ENCODE measurements at places on chromosomes 1 and 21.

- no peak overlapping the region for H3K27ac ChIP-seq
- H3K27me3 ChIP-seq: no peaks in the 10 kb centered on the region
- DNase-seq: no peak
- H3K4me1 ChIP-seq: no peaks in the 10 kb centered on the region
Observed at GRCh38 chr1:160251011-160251410, 11.3 kb downstream of the DCAF8 start.

GRCh38 chr1:238811211-238811879, 575.0 kb upstream of the CHRM3 start:
- H3K4me1 ChIP-seq: no peaks in the 10 kb centered on the region
- no peaks in the 10 kb centered on the region for H3K36me3 ChIP-seq
- no peak overlapping the region for H3K27ac ChIP-seq
- no peak for DNase-seq

GRCh38 chr21:26939601-26940111, 27.2 kb downstream of the ADAMTS5 start:
- H3K4me1 ChIP-seq: no peaks in the 10 kb centered on the region
- no peak overlapping the region for H3K27ac ChIP-seq
- H3K27me3 ChIP-seq: no peaks in the 10 kb centered on the region
- DNase-seq: no peak
- no peaks in the 10 kb centered on the region for H3K36me3 ChIP-seq

DNA sequence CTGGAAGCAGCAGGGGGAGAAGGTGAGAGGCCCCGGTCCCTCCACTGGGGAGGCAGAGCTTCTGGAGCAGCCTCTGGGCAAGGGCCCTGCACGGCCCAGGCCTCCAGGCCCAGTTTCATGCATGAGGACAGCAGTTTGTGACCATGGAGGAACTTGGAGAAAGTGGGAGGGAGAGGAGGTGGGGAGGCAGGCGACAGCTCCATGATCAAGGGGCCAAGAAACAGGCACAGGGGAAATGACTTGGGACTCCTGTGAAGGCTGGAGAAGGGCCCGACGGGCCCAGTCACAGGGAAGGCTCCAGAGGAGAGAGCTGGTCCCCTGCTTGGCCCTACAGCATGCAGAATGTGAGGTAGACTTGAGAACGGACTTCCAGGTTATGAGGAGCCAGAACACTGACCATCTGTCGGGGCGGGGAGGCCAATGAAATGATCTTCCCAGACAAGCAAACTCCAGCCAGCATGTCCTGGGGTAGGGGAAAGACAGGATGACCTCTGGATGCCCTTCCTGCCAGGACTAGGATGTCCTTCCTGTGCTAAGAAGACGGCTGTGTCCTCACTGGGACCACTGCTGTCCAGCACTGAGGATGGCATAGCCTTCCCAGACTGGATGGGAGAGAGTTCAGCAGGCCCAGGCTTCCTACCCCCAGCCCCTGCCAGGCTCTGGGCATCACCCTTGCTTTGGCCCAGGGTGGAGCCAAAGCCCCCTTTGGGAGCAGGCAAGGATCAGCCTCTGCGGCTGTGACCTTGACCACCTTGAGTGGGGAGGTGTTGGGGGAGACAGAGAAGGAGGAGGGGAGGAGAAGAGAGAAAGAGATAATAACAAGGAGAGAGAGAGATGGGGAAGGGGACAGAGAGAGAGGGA, 548.2 kb downstream of the PTPRU start:
- no peaks in the 10 kb centered on the region for H3K4me1 ChIP-seq
- DNase-seq: no peak
- no peak overlapping the region for H3K4me3 ChIP-seq
- no peak overlapping the region for H3K27ac ChIP-seq

DNA sequence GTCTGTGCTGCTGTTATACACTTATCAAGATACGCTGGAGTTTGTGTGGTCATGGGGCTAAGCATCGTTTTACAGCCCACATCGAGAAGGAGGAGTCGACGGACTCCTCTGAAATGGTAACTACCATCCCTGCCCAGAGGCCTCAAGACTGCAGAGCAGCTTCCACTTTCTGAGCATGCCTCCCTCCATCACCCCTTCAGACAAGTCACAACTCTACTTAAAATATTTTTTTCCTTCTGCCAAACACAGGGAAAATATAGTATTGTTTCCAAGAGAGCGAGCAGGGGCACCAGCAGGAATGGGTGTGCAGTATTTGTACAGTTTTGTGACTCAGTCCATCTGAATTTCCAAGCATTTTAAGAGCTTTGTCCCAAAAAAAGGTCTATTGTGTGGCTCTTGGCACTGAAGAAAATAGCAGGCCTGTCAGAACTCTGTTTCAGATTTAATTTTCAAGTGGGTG, 14.1 kb downstream of the EVA1C start:
- no peak for DNase-seq
- peaks cover 3% of the 10 kb centered on the region for H3K36me3 ChIP-seq
- peaks cover 8% of the 10 kb centered on the region for H3K4me1 ChIP-seq
- no peak overlapping the region for H3K4me3 ChIP-seq
- no peak overlapping the region for H3K27ac ChIP-seq

- no peak for DNase-seq
- no peak overlapping the region for H3K27ac ChIP-seq
- no peak overlapping the region for H3K4me3 ChIP-seq
- H3K27me3 ChIP-seq: no peaks in the 10 kb centered on the region
- H3K4me1 ChIP-seq: peaks cover 5% of the 10 kb centered on the region
- H3K36me3 ChIP-seq: no peaks in the 10 kb centered on the region
Observed at GRCh38 chr1:98962156-98962555, 42.5 kb downstream of the PLPPR5 start.

- peaks cover 21% of the 10 kb centered on the region for H3K4me1 ChIP-seq
- H3K27me3 ChIP-seq: peaks cover 28% of the 10 kb centered on the region
- peak within 1 kb of the TSS; percentile 81 for H3K4me3 ChIP-seq
- peak within 1 kb of the TSS; percentile 61 for H3K27ac ChIP-seq
Observed at GRCh38 chr1:32870615-32871363, at the start of gene FNDC5. Gene FNDC5, minus strand, starts transcription at chr1:32870912.

DNA sequence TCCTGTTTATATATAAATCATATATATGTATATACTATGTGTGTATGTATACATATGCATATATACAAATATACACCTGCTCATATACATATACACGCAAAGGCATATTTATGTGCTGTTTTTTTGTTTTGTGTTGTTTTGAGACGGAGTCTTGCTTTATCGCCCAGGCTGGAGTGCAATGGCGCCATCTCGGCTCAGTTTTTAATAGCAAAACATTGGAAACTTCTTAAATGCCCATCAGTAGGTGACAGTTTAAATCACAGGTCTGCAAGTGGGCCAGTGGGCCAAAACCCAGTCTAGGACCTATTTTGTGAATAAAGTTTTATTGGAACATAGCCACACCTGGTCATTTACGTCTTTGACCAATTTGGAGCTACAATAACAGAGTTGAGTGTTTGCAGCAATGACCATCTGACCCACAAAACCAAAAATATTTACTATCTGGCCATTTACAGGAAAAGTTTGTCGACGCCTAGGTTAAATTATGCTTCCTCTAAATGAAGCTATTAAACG, 132.3 kb downstream of the TOMM20 start:
- peaks cover 4% of the 10 kb centered on the region for H3K27me3 ChIP-seq
- no peak overlapping the region for H3K4me3 ChIP-seq
- peaks cover 32% of the 10 kb centered on the region for H3K4me1 ChIP-seq
- no peak for DNase-seq

DNA sequence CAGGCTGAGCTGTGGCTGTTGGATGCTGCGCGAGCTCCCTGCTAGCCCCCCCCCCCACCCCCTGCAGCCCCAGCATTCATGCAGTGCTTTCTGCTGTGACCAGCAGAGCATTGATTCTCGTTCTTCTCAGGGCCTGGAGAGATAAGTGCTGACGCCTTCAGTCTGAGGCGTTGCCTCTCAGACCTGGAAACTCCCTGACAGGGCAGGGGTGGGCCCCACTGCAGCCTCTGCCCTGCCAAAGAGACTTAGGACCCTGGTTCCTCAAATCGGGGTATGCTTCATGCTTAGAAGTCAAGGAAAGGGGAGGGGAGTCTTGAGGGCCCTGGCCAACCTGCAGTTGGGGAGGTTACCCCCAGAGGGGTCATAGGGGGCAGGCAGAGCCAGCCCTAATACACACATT, 38.5 kb downstream of the PTPRF start:
- no peak for DNase-seq
- peaks cover 8% of the 10 kb centered on the region for H3K27me3 ChIP-seq
- H3K27ac ChIP-seq: no peak overlapping the region
- no peak overlapping the region for H3K4me3 ChIP-seq

DNA sequence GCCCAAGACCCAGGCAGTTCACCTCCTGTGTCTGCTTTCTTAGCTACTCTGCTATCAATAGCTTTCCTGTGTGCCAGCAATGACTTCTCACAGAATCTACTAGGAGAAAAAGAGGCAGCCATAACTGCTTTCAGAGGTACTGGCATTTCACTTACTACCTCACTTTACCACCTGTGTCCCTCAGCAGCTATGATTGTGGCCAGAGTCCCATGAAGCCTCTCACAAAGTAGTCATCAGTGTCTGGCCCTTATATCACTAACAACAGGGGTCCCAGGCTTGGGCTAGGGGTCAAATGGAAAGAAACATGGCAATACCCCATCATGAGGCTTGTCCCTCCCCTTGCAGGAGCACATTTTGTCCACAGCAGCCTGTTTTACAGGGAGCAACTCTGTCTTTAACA, 62.7 kb upstream of the EPS8L3 start:
- peaks cover 8% of the 10 kb centered on the region for H3K27me3 ChIP-seq
- peak overlapping the region; percentile 24 for H3K27ac ChIP-seq
- peaks cover 3% of the 10 kb centered on the region for H3K36me3 ChIP-seq
- H3K4me3 ChIP-seq: no peak overlapping the region
- peaks cover 7% of the 10 kb centered on the region for H3K4me1 ChIP-seq

DNA sequence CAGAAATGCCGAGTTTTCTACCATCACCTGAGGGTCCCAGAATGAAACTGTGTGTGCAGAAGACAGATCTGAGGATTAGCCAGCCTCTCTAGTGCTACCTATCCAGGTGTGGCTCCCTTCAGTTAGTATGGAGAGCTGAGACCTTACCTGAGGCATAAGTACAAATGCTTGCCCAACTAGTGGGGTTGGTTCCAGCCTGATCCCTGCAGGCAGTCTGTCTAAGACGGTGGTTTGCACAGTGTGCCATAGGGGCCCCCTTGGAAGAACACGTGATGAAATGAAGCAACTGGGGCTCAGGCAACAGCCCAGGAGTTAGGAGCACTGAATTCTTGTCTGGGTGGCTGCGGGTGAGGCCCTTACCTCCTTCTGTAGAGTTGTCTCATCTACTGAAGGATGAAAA, 15.6 kb downstream of the S100A7A start:
- no peak overlapping the region for H3K4me3 ChIP-seq
- H3K27ac ChIP-seq: no peak overlapping the region
- H3K4me1 ChIP-seq: peaks cover 18% of the 10 kb centered on the region
- peaks cover 5% of the 10 kb centered on the region for H3K27me3 ChIP-seq

DNA sequence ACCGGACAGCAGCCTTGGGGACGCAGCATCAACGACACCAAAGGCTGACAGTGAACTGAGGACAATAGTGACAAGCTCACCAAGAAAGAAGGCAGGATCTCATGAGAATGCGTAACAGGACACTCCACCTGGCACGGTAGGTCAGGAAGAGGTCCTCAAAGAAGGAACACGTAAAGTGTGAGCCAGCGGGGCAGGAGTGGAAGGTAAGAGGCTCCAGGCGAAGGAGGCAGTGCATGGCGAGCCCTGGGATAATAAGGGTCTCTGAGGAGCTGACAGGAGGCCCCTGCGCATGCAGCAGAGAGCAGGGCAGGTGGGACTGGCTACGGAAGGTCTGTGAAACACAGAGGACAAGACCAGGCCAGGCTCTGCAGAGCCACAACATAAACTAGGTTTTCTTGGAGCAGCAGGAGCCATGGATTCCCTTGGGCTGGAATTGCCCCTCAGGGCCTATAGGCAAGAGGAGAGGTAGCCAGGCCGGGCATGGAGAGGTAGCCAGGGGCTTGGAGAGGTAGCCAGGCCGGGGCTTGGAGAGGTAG, 8.2 kb downstream of the LSS start:
- H3K36me3 ChIP-seq: peaks cover 32% of the 10 kb centered on the region
- no peak for DNase-seq
- H3K27ac ChIP-seq: no peak overlapping the region
- H3K4me3 ChIP-seq: peak overlapping the region; percentile 47

- no peak overlapping the region for H3K4me3 ChIP-seq
- no peak for DNase-seq
- no peak overlapping the region for H3K27ac ChIP-seq
- H3K36me3 ChIP-seq: no peaks in the 10 kb centered on the region
- peaks cover 20% of the 10 kb centered on the region for H3K4me1 ChIP-seq
Observed at GRCh38 chr1:192797143-192797542, 11.7 kb upstream of the RGS2 start.

DNA sequence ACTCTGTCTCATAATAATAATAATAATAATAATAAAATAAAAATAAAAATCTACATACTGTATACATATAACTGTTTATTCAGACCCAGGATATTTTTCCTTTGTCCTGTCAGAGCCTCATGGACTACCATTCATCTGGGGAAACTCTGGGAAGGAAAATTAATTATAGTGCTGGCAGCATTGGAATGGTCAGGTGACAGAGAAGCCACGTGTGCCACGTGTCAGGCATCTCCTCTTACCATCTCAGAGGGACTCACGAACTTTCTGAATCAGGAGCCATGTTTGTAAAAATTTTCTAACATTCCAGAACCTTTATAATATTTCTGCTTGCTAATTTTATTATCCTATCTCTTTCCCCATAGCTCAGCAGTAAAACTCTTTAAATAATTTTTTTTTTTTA, 97.8 kb upstream of the HNRNPU start:
- no peaks in the 10 kb centered on the region for H3K36me3 ChIP-seq
- peaks cover 29% of the 10 kb centered on the region for H3K4me1 ChIP-seq
- no peak overlapping the region for H3K27ac ChIP-seq
- H3K4me3 ChIP-seq: no peak overlapping the region
- peaks cover 2% of the 10 kb centered on the region for H3K27me3 ChIP-seq

GRCh38 chr1:46166521-46167462, 8.1 kb upstream of the TSPAN1 start:
- no peak for DNase-seq
- peaks cover 15% of the 10 kb centered on the region for H3K4me1 ChIP-seq
- no peaks in the 10 kb centered on the region for H3K36me3 ChIP-seq
- no peak overlapping the region for H3K27ac ChIP-seq
- no peak overlapping the region for H3K4me3 ChIP-seq

GRCh38 chr21:31557421-31558188, 101.9 kb upstream of the SOD1 start:
- peaks cover 23% of the 10 kb centered on the region for H3K36me3 ChIP-seq
- H3K4me1 ChIP-seq: peaks cover 54% of the 10 kb centered on the region
- peaks cover 31% of the 10 kb centered on the region for H3K27me3 ChIP-seq
- H3K27ac ChIP-seq: peak overlapping the region; percentile 18
- DNase-seq: peak; percentile 43
- peak overlapping the region; percentile 84 for H3K4me3 ChIP-seq

DNA sequence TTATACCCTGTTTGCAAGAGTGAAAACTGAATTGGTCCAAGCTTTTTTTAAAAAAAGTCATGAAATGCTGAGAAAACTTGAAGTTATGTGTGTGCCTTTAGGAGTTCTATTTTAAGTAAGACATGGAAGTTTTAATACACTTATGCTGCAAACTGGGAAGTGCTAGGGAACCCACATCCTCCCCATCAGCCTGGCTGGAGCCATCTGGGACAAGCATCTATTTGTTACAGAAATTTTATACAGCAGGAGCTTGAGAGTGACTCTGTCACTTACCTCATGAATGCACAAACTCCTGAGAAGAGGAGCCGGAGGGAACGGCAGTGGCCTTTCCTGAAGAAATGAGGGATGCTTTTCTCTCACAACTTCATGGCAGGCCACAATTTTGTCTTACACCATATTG, 78.2 kb upstream of the SLC44A3 start:
- DNase-seq: no peak
- peaks cover 17% of the 10 kb centered on the region for H3K4me1 ChIP-seq
- H3K36me3 ChIP-seq: no peaks in the 10 kb centered on the region
- H3K27ac ChIP-seq: no peak overlapping the region
- H3K27me3 ChIP-seq: peaks cover 2% of the 10 kb centered on the region

Measured in endothelial cell (in vitro differentiated cells).